Neural progenitor cell (in vitro differentiated cells): ENCODE measurements at places on chromosomes 5 and 9.

- no peak for DNase-seq
Measured at GRCh38 chr5:131939690-131940345, 5.6 kb downstream of the MEIKIN start.

- no peak for DNase-seq
Measured at GRCh38 chr9:2339416-2339815, 282.2 kb upstream of the VLDLR start.

- no peak for DNase-seq
Measured at GRCh38 chr5:181107699-181108098, 23.3 kb downstream of the OR2V1 start.

DNA sequence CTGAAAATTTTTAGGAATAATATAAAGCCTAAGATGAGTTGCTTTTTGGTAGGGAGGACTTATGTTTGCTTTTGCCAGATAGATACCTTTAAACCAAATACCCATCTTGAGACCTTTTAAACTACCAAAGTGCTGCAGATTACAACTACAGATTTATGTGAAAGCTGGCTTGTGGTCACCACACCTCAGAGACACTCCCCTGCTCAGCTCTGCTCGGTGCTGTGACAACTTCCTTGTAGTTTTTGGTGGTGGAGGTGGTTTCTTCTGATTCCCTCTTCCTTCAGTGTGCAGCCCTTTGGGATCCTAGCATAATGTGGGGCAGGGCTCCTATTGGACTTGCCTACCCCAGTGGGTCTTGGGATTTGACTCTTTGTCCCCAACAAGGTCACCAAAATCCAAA is 29.2 kb downstream of the GARNL3 start:
- no peak for DNase-seq

DNA sequence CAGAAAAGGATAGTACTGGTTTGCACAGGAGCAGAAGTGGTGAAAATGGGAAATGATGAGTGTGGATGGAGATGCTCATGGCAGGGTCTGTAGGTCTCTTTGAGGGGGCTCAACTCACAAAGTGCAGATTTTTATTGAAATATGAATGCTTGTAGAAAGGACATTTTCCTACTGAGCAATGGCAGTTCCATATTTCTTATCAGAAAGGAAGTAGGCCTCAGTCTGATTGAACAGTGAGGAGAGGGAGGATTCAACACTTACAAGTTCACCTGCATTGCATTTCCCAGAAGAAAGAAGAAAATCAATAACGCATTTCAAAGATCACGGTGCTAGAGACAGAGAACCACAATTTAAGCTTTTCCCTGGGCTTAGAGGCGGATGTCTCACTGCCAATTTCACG is 49.2 kb downstream of the ANXA2R start:
- DNase-seq: no peak

- no peak for DNase-seq
Measured at GRCh38 chr5:14078716-14079115, 64.4 kb upstream of the TRIO start.

DNA sequence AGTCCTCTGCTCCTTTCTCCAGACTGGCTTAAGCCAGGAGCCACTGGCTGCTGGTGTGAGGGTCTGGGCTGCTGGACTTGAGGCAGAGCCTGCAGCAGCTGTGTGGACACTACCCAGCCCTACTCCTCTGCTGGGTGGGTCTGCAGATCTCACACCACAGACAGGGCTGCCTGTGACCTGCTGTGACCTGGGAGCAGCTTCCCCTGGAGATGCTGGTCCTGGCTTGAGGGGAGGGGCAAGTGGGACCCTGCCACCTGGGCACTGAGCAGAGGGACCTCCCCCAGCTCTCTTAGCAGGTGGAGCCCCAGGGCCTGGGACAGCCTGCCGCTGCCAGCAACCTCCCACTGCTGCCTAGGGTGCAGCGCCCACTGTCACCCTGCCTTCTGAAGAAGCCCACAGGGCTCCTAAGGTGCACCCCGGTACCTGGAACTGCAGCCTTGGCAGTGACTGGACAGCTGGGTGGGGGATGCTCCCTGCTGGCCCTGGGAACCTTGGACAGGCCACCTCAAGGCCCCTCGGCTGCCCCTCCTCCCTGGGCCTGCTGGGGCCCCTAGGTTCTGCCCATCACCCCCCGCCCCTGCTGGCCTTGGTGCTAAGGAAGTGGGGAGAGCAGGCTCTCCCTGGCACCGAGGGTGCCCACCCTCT is 9.1 kb downstream of the CACFD1 start:
- no peak for DNase-seq

- DNase-seq: no peak
Measured at GRCh38 chr5:139881143-139881733, 85.6 kb downstream of the PSD2 start.

DNA sequence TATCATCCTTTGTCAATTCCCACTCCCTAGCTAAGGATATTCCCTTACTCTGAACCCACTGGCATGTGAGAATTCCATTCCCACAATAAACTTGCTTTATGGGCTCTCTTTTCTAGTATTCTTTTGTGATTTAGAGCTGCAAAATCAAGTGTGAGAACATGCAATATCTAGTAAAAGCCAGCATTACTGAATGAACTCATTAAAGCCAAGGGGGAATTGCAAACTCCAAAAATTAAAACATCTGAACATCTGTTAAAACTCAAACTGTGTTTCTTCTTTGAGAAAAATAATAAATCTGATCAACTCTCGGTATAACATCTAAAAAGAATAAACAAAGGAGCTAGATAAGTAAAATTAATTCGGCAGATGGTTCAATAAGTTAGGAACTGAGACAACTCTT is 53.1 kb upstream of the MPDZ start:
- DNase-seq: no peak

GRCh38 chr9:69279084-69279731 is 45.8 kb upstream of the ENTREP1 start:
- no peak for DNase-seq

- DNase-seq: no peak
Measured at GRCh38 chr9:109403766-109404320, 83.0 kb upstream of the EPB41L4B start.

GRCh38 chr9:93247892-93248291 is 64.0 kb downstream of the WNK2 start:
- no peak for DNase-seq

GRCh38 chr5:143464723-143465490 is 61.4 kb upstream of the NR3C1 start:
- no peak for DNase-seq

GRCh38 chr9:93918061-93918460 is 37.1 kb downstream of the BARX1 start:
- DNase-seq: no peak

GRCh38 chr9:110351009-110351467 is 13.4 kb upstream of the TXNDC8 start:
- DNase-seq: no peak

DNA sequence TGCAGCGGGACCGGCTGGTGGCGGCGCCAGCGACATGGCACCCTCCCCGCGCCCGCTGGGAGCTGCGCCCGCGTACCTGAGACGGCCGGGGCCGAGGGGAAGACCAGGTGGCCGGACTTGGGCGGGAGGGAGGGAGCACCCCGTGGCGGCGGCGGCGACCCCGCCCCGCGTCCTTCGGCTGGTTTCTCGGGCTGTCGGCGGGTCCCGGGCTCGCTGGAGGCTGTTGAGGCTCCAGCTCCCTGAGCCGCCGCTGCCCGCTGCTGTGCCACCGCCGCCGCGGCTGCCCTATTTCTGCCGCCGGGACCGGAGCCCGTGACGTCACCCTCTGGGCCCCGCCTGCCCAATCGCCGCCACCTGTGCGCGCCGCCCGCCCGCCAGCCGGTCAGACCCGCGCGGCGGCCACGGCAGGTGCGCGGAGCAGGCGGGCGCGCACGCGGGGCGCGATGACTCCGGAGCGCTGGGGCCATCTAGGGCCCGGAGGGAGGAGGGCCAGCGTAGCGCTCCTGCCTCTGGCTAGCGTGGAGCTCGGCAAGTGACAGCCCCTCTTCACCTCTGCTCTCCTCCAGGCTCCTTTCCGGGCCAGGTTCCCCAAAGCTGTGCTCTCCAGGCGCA is at the start of gene FSTL4:
FSTL4 (minus strand) TSS at position 293 of the 612 bp plus-strand sequence.
- peak; percentile 82 for DNase-seq

DNA sequence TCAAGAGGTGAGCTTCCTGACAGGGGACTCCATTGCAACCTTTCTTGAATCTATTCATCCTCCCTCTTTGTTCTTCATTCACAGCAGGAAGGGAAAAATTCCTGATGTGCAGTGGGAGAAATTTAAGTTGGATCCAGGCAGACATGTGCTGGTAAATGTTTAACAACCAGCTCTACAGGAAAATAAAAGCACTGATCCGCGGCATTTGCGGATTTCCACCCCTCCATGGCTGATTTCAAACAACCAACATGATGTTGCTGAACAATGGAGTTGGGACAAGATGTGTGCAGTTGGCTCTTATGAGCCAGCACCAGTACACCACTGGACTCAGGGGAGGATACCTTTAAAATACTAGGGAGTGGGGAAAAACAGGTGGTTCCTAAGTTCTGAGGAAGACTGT is 47.0 kb downstream of the SPRY4 start:
- peak; percentile 27 for DNase-seq

GRCh38 chr9:4508907-4509589 is 18.8 kb downstream of the SLC1A1 start:
- DNase-seq: no peak

DNA sequence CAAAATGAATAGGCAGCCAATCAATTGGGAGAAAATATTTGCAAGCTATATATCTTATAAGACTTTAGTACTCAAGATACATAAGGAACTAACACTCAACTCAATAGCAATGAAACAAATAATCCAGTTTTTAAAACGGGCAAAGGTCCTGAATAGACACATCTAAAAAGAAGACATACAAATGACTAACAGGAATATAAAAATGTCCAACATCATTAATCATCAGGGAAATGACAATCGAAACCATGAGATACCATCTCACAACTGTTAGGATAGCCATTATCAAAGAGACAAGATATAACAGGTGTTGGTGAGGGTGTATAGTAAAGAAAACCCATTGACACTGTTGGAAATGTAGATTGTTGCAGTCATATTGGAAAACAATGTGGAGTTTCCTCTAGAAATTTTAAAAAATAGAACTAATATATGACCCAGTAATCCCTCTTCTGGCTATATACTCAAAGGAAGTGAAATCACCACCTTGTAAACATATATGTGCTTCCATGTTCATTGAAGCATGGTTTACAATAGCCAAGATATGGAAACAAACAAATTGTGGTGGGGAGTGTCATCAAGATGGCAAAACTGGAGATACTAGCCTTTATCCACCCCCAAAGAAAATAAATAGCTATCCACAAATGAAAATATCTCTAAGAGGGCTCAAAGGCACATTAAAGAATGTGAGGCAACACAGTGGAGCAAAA is 13.9 kb upstream of the BTNL3 start:
- DNase-seq: no peak

DNA sequence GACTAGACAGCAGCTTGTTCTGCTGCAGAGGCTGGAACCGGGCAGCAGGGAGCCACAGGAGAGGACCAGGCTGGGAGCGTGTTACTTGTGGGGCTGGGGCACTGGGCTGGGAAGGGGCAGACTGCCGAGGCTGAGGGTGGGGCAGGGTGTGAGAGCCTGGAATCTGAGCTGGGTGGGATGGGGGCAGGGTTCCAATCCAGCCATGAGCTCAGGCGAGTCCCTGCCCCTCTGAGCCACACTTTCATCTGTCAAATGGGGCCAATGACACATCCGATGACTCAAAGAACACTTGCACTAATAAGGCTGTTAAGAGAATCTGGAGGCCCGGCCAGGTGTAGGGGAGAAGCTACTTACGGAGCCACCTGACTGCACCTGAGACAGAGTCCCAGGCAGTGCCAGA is 18.7 kb upstream of the WDR38 start:
- no peak for DNase-seq

DNA sequence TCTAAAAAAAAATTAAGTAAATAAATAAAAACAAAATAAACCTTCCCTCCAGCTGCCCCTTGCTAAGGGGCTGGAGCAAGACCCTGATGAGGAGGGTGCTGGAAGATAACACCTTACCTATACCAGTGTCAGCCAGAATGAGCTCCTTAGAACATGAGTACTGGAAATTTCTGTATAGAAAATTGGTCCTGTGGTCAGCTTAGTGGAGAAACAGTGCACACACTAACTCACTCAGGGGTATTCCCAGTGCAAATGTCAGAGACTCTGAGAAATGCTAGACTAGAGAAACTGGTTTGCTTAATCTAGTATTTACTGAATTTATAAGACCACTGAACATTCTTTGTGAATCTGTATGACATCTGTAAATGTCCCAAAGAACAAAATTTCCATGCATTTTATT is 62.1 kb upstream of the CTXN3 start:
- DNase-seq: no peak

DNA sequence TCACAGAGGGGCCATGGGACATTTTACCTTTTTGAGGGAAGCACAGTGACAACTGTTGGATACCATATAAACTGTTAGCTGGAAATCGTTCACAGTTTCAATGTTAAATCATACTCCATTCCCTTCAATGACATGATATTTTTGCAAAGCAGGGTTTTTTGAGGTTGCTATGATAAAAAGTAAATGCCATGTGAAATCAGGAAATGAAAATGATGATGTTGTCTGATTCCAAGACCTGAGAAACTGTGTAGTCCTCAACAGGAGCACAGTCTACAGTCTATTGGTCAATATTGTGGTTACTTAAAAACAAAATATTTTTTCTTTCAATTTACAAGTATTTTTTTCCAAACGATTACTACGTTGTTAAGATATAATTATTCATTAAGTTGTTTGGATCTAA is 24.0 kb upstream of the ADAM19 start:
- DNase-seq: no peak

GRCh38 chr9:73565833-73566465 is 414.3 kb downstream of the ANXA1 start:
- DNase-seq: peak; percentile 59

- no peak for DNase-seq
Measured at GRCh38 chr9:18261181-18261580, 212.8 kb upstream of the ADAMTSL1 start.

DNA sequence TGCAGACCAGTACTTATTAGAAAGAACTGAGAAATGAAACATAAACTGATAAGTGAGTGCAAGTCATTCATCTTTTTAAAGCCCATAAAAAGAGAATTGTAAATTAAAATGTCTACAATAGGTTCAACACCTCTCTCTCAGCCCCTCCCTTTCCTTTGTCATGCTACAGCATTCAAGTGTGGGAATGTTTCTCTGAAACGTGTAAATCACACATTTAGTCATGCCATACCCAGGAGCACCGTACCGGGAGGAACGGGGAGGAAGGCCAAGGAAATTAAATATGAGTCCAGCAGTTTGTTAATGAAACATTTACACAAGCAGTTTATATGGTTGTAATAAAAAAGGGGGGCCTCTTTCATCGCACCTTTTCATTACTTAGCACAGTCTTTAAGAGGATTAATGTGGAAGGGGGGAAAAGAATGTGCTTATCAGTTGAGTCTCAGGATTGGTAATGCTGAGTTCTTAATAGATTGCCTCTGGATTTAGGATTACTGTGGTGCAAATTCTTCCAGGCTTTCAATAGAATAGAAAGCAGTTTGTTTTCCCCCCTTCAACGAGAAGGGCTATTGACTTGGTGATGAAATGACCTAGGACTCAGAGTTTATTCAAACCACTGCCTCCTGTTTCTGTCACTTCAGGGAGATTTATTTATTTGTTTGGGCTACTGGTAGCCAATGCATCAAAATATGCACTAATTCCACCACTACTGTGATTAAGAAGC is 176.0 kb upstream of the ZNF608 start:
- peak; percentile 79 for DNase-seq
